ENCODE measurements at places on chromosomes 6 and 20. TPM values are rescaled to one million over a fixed set of nuclear protein-coding genes. Genes with fewer than 3 reads are reported as not detected.
A peak's percentile ranks its signal among the peaks of the same experiment; 100 is the strongest.

LAMP5 gene
- polyA plus RNA-seq: 3.2 TPM

DLL1 gene
- polyA plus RNA-seq: 4.5 TPM

CLIC5 gene
- polyA plus RNA-seq: 54.3 TPM

TMEM14C gene
- 210 TPM for polyA plus RNA-seq

COL11A2 gene
- 2.3 TPM for polyA plus RNA-seq

- no peaks in the 10 kb centered on the region for H3K27me3 ChIP-seq
- DNase-seq: no peak
- no peak overlapping the region for H3K27ac ChIP-seq
- H3K36me3 ChIP-seq: peaks cover 9% of the 10 kb centered on the region
- peaks cover 21% of the 10 kb centered on the region for H3K4me1 ChIP-seq
Observed at GRCh38 chr20:23366384-23366783, 4.4 kb downstream of the GZF1 start.

GRCh38 chr6:146913842-146914488 is 290.3 kb upstream of the STXBP5 start:
- H3K36me3 ChIP-seq: no peaks in the 10 kb centered on the region
- DNase-seq: peak; percentile 89
- peak overlapping the region; percentile 27 for H3K27ac ChIP-seq
- peak overlapping the region; percentile 30 for H3K4me3 ChIP-seq

DNA sequence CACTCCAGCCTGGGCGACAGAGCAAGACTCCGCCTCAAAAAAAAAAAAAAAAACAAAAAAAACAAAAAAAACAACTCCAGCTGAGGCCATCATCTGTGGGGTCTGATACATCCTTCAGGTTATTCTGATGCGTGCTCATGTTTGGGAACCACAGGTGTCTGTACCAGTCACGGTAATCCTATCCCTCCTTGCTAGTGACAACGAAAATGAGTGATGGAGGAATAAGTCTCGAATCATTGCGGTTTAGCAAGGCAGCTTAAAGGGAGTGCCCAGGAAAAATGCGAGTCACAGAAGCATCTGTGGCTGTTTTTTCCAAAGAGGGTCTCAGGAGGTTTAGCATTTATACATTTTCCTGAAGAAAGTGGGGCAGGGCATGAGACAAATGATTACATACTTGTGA is 48.8 kb downstream of the MCUR1 start:
- H3K27me3 ChIP-seq: no peaks in the 10 kb centered on the region
- H3K27ac ChIP-seq: no peak overlapping the region
- no peaks in the 10 kb centered on the region for H3K36me3 ChIP-seq
- DNase-seq: peak; percentile 34
- no peak overlapping the region for H3K4me3 ChIP-seq

GRCh38 chr6:31467151-31467550 is 30.8 kb upstream of the MICB start:
- DNase-seq: no peak
- H3K4me1 ChIP-seq: peaks cover 18% of the 10 kb centered on the region
- H3K27me3 ChIP-seq: no peaks in the 10 kb centered on the region
- no peak overlapping the region for H3K4me3 ChIP-seq
- H3K27ac ChIP-seq: no peak overlapping the region
